ENCODE measurements at places on chromosomes 4 and X.

- DNase-seq: no peak
Observed at GRCh38 chr4:5399790-5400421, 308.5 kb downstream of the EVC2 start.

- no peak for DNase-seq
Observed at GRCh38 chr4:66297703-66298102, 627.4 kb upstream of the EPHA5 start.

DNA sequence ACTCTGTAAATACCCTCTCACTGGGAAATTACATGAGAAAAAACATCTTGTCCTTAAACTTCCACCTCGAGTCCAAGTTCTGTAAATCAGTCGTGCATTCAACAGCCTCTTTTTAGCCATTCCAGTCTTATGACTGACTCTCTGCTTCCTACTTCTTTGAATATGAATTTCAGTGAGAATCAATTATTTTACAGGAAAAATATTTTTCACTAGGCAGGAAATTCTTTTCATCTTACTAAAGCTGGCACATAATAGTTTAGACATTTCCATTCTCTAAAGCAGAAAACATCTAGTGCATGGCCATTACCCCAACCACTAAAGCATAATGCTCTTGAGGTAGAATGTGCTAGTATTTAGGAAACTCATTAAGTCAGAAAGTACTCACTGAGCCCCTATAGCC is 565.7 kb upstream of the FAT1 start:
- DNase-seq: no peak

DNA sequence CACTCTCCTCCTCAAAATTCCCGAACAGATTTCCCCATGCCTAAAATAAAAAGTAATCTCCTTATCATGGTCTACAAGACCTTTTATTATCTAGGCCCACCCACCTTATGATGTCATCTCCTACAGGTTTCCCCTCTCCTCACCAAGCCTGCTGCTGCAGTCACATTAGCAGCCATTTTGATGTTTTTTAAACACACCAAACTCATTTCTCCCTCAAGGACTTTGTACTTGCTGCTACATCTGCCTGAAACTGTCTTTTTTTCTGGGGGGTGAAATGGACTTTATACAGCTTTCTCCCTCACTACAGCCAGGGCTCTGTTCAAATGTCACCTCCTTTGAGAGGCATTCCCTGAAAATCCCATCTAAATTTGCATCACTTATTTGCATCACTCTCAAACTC is 90.2 kb upstream of the TAB3 start:
- DNase-seq: no peak

- no peak for DNase-seq
Observed at GRCh38 chrX:18490806-18491555, 65.6 kb downstream of the CDKL5 start.

GRCh38 chrX:74593593-74593992 is 20.8 kb downstream of the RLIM start:
- DNase-seq: no peak

DNA sequence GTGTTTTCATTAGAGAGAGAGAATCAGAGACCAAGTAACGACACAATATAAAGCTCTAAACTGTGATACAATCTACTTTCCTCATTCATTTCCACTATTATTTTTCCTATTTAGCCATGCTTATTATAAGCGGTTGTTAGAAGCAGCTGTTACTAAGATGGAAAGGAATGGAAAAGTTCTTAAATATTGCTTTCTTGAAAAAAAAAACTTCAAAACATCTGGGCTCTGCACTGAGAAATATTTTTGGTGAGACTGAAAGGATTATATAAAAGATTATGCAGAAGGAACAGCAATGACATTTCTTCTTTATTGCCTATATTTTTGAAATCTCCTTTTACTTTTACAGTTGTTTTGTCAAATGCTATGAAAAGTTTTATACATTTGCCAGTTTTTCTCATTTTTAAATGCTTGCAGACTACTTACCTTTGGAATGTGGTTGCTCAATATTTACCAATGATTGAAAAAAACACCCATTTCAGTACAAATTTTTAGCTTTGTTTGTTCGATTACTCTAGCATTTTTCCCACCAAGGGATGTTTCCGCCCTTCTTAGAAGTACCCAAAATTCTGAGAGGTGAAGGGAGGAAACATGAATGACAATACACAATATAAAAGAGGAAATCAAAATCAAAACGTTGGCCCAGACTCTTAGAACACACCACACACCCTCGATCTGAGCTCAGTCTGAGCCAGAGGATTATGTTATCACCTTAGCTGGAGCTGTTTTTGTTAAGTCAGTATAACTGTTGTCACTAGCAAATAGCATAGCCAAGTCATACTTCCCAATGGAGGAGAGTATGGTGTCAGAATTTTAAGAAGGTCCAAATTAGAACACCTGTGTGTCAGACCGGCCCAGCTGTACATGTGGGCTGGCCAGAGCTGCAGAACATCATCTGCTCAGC is 18.4 kb downstream of the DKK2 start:
- DNase-seq: no peak

- DNase-seq: no peak
Observed at GRCh38 chr4:135357091-135357490, 1155.5 kb upstream of the PABPC4L start.

All from NCI-H345 (cell line).